Astrocyte of the hippocampus (primary cell): ENCODE measurements at places on chromosomes 2 and 18.

DNA sequence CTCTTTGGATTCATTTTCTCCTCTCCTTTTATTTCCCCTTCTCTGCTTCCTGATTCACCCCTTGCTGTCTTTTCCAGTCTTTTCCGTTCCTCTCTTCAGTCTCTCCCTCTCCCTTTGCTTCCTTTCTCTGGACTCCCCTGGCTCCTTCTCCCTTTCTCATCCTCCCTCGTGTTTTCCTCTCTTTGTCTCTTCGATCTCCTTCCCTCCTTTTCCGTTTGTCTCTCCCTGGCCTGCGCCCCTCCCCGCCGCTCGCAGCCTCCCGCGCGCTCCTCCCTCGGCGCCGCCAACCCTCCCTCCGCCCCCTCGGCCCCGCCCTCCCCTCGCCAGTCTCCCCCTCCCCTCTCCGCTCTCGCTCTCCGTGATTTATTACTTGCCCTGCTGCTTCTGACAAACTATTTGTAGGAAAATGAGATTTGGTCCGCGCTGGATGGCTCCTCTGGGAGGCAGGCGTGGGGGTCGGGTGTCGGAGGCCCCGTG, 46.0 kb upstream of the PAX8 start:
- peak; percentile 87 for DNase-seq

DNA sequence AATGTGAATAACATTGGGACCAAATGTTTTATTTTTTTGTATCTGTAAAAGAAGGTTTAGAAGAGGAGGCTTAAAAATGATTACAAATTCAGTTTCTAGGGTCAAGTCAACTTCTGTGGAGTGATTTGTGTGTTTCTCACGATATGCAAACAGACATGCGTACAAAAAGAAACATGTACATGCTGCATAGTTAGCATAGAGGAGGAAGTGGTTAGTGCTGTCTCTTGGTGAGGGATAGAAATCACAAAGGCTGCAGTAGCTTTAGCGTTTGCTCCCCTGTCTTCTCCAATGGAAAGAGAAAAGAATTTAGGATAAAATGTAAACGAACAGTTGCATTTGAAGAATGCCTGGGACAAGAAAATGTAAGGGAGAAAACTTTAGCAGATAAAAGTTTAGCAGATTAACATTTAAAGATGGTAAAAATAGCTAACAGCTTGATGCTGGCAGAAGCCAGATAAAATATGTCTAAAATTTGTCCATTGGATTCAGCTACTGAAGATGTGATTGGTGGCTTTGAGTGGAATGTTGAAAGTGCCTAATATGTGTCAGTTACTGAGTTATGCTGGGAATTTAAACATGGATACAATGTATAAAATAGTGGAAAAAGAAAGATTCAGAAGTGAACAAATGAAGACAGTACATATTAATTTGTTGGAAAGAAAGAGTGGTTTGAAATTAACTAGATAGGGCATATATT, 44.9 kb downstream of the MALT1 start:
- DNase-seq, result no peak

- no peak for DNase-seq
These were observed 136.0 kb downstream of the ZNF804A start for GRCh38 chr2:184734338-184734737.

DNA sequence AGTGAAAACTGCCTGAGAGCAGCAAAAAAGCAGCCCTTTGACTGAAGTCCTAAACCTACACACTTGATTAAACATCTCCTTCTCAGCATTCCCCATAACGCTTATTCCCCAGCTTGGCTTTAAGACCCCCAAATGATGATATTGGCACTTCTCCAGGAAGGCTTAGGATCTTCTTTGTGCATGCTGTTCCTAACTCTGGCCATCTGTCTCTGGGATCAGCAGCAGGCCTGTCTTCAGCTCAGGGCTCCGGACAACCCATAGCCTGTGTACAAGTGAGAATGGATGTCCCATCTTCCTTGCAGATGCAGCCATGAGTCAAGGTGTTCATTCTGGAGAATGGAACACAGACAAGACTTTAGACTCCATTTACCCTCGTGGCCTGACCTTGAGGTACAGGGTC, 81.6 kb upstream of the TMEM17 start:
- DNase-seq, result no peak

DNA sequence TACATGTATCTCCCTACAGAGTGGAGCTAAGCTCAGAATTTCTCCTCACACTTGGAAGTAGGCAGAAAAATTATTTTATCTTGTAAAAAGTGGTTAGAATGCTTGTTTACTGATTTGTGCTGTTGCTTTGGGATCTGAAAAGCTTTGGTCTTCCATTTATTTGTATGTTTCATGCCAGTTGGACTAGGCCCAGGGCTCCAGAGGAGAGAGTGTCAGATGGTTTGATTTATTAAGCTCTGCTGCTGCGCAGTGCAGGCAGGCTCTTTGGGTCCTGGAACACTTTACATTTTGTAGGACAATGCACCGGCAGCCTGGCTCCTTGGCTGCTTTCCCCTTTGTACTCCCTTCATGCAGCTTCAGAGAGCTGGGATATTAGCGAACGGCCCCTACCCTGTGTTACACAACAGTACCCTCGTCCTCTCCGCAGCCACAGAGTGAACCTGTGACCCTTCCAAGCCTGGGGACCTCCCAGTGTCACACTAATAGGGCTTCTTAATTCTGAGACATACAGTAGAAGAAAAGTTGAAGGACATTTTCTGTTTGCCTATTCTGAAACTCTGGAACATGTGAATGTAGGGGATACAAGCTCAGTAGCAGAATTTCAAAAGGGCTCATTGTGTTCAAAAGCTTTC, 56.7 kb upstream of the EML6 start:
- peak; percentile 80 for DNase-seq

GRCh38 chr2:61117534-61117933, 44.5 kb upstream of the C2orf74 start:
- no peak for DNase-seq

- DNase-seq, result no peak
These were observed 304.3 kb upstream of the MGAT5 start for GRCh38 chr2:133949595-133949994.

- no peak for DNase-seq
These were observed 509.2 kb upstream of the SOX11 start for GRCh38 chr2:5183031-5183430.

- DNase-seq, result peak; percentile 38
These were observed 1.9 kb upstream of the SYT4 start for GRCh38 chr18:43279015-43279744.

DNA sequence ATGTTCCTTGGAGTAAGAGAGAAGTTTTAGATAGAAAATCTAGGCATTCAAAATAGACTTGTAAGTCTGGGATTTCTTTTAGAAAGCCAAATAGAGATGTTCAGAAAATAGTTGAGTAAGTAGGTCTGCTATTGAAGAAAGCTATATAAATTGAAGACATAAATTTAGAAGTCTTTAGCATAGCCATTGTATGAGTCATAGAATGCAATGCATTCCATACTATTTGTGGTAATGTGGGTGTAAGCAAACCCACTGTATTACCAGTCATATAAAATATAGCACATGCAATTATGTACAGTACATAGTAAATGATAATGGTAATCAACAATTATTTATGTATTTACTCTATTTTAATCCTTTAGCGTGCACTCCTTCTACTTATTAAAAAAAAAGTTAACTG, 14.1 kb downstream of the MC4R start:
- DNase-seq, result no peak

GRCh38 chr2:118584877-118585276, 262.6 kb downstream of the EN1 start:
- no peak for DNase-seq

DNA sequence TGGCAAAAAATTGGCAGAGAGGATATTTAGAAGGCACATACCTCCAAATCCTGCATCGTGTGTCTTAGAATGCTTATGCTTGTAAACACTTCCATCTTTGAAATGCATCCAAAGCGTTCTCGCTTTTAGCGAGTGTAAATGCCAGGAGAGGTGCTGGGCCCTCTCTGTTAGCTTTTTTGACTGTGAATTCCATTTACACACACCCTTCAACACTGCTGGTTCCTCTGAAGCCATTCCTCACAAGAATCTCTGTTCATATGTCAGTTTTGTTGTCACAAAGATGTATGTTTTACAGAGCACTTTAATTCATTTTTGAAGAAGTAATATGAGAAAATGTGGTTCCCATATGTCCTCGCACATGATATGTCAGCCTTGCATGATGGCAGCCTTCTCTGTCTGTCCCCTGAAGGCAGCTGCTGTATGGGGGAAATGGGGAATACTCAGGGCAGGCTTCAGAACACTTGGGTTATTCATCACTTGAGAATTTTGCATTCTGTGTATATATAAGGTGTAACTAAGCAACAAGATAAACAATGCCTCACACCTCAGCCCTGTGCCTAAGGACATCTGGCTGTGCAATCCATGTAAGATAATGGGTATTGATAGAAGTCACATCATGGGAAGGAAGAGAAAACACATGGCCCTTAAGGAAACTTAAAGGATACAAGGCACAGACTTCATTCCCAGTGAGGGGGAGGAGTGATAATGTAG, 52.3 kb downstream of the RAB27B start:
- DNase-seq, result peak; percentile 39

DNA sequence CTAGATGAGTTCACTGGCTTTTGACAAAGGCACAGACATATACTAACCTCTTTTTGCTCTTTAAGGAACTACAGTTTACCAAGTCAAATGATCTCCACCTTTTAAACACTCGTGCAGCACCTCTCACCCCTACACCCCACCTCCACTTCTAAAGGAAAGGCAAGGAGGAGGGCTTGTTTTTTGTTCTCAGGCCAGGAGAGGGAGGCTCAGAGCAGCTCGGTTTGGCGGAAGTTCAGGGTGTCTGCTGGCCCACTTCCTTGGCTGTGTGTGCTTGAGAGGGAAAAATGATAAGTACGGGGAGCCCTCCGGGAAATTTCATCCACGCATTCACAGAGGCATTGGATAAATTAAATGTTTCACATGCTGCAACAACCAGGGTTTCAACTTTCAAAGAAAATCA, 667.9 kb downstream of the BCL11A start:
- DNase-seq, result peak; percentile 29

DNA sequence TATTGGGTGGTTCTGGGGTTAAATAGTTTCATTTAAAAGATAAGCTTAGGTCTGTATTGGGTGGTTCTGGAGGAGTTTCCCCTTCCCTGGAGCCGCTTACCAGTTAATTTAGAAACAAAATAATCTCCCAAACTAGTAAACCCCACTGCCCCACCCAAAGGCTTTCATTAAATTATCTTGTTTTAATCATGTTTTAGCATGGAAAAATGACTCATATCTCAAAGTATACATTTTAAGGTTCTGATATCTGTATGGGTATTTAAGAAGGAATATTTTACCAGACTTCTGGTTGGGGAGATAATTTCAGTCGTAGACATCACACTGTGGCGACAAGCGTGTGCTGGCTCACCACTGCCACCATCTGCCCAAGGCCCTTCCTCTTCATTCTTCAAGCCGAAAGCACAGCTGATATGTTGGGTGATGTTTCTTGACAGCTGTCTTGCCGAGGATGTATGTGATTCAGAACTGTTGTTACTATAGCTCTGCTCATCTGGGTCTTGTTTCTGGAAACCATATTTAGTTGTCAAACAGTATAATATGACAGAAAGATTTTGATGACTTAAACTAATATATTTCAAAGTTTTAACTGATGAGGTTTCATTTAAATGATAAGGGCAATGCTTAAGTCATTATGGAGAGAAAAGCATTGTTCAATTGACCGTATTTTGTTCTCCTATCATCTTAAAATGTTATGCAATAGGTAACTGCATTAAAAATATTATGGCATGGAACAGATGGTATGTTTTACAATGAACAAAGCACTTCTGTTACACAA, 5.1 kb downstream of the FIGLA start:
- DNase-seq, result peak; percentile 61

GRCh38 chr18:39795350-39795749, 2159.7 kb upstream of the PIK3C3 start:
- no peak for DNase-seq

DNA sequence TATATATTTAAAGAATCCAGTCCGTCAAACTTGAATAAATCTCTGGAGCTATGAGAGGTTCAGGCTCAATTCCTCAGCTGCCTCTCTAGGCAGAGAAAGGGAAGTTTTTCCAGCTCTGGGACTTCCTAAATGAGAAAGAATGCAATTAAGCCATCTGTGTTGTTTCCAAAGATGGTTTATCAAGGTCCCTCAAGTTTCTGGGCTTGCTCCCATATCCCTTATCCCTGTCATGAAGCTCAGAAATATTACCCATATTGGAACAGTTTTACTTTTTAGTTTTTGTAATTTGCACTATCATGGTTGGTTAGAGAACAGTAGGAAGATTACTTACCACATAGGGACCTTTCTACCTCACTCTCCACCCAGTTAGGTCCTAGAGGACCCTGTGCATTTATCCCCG, 1.4 kb downstream of the CNTNAP5 start:
- DNase-seq, result no peak

- DNase-seq, result no peak
These were observed 7.2 kb downstream of the RAB11FIP5 start for GRCh38 chr2:73105511-73105971.

- peak; percentile 64 for DNase-seq
These were observed 1.6 kb downstream of the KLHL29 start for GRCh38 chr2:23386339-23387220.

- DNase-seq, result no peak
These were observed 14.1 kb downstream of the MERTK start for GRCh38 chr2:111912547-111912946.

- DNase-seq, result no peak
These were observed 1229.0 kb upstream of the NRXN1 start for GRCh38 chr2:52260904-52261303.

DNA sequence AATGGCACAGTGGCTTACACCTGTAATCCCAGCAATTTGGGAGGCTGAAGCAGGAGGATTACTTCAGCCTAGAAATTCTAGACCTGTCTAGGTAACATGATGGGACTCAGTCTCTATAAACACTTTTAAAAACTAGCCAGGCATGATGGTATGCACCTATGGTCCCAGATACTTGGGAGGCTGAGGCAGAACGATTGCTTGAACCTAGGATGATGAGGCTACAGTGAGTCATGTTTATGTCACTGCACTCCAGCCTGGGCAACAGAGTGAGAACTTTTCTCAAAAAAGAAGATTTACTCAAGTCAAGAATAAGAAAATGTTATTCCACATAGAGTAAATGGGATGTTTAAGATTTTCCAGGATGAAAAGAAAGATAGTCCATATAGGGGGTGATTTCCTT, 158.6 kb downstream of the HNMT start:
- DNase-seq, result no peak

DNA sequence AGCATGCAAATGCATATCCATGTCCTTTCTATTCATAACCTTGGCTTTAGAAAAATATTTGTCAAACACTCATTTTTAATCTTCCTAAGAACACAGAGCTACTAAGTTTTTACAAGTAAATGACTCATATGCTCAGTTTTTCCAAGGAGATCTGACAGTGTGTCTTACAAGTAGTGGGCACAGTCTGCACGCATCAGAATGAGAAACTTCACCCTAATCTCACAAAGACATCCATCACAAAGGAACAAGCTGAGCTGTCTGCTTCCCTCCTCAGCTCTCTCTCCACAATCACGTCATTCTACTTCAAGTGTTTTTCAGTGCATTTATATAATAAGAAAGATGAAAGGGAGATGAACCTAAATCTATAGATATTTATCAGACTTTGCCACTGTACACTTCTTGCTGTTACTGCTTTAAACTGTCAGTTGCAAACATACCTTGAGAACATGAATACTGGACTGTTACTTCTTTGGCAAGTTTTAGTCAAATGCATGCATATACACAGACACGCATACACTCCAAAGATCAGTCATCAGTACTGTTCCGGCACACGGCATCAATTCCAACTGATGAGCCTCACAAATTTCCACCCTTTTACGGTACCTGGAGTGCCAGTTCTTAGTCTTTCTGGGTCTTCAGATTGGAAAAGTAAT, 75.7 kb downstream of the RBMS1 start:
- peak; percentile 85 for DNase-seq

- peak; percentile 64 for DNase-seq
These were observed 128.1 kb downstream of the BIRC6 start for GRCh38 chr2:32484937-32485336.

- no peak for DNase-seq
These were observed 1443.2 kb downstream of the SUCLG1 start for GRCh38 chr2:83015900-83016299.
